NCI-H2081 (cell line): ENCODE measurements at places on chromosomes 6 and 20.

DNA sequence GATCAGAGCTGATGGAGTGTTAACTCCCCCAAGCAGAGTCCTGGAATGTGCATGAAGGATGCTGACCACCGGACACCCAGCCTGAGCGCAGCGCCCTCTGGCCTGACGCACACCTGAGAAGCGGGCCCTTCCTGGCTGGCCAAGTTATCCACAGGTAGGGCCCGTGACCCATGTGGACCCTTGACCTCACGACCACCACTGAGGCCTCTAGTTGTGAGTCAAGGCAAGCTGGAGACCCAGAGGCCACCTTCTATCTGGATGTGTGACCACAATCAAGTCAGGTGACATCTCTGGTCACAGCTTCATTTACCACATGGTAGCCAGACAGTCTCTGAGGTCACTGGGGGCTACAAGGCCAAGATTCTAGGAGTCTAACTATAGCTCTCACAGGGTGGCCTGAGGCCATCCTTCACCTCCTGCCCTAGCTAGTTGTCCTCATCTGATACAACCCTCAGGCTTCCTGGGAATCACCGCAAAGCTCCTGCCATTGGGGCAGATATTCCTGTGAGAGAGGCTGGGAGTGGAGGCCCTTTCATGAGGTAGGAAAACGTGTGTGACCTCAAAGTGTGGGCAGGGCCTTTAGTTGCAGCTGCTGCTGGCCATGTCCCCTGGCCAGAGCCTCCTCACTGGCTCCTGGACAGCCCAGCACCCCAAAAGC, 53.1 kb downstream of the DSTN start:
- DNase-seq: no peak

- no peak for DNase-seq
Measured at GRCh38 chr6:43120101-43120763, 44.1 kb downstream of the PTK7 start.

DNA sequence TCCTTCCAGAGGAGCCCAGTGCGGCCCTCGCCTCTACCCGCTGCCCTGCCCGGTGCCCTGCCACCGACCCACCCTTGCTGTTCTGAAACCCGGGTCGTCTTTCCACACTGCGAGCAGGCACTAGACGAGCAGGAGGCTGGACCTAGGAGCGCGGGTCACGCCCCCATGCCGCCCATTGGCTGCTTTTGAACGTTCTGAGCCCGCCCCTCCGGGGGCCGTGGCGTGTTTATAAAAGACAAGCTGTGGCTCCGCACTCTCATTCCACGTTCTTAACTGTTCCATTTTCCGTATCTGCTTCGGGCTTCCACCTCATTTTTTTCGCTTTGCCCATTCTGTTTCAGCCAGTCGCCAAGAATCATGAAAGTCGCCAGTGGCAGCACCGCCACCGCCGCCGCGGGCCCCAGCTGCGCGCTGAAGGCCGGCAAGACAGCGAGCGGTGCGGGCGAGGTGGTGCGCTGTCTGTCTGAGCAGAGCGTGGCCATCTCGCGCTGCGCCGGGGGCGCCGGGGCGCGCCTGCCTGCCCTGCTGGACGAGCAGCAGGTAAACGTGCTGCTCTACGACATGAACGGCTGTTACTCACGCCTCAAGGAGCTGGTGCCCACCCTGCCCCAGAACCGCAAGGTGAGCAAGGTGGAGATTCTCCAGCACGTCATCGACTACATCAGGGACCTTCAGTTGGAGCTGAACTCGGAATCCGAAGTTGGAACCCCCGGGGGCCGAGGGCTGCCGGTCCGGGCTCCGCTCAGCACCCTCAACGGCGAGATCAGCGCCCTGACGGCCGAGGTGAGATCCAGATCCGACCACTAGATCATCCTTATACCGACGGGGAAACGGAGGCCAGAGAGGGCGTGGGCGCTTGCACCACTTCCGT, at the start of gene ID1:
ID1 (plus strand) TSS at position 259 of the 871 bp plus-strand sequence; CDS start at position 358, 99 bp downstream.
- DNase-seq: peak; percentile 98

GRCh38 chr6:30601436-30601814, 15.6 kb downstream of the PPP1R10 start:
- no peak for DNase-seq

- DNase-seq: peak; percentile 86
Measured at GRCh38 chr6:26249957-26250697, 114.9 kb upstream of the BTN3A2 start.

DNA sequence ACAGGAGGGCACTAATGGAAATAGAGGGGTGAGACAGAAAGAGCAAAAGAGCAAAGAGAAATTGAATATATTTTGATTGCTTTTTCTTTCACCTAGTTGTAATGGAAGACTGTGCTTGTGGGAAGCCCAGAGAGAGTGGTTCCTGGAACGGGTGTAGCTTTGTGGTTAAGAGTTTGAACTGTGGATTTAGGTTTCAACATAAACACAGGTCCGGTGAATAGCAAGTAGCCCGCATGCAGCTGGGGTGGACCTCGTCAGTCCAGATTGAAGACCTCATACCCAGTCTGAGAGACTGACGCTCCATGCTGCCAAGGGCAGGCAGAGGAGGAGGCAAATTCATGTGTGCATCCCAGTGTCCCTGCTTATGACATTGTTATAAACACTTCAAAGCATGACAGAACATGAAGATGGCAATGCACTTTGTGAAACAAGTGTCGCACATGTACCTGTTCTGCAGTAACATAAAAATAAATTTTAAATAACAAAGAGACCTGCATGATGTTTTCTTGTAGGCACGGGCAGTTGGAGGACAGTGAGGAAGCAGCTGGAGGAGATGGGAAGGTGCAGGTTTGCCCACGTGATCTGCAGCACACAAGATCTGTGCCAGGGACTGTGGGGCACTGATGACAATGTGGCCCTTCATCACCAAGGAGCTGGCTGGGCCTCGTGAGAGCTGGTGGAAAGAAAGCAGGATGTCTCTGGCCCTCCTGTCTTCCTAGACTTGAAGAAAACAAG, 220.5 kb upstream of the SSTR4 start:
- no peak for DNase-seq

- DNase-seq: peak; percentile 79
Measured at GRCh38 chr6:150409576-150410066, 40.8 kb downstream of the IYD start.

- peak; percentile 36 for DNase-seq
Measured at GRCh38 chr6:151240791-151241642, 1.2 kb downstream of the AKAP12 start.

- DNase-seq: peak; percentile 69
Measured at GRCh38 chr20:51014797-51015722, 7.8 kb downstream of the KCNG1 start.

GRCh38 chr20:25380945-25381614, 9.6 kb downstream of the ABHD12 start:
- DNase-seq: no peak

GRCh38 chr20:34302312-34302722, 838 bp downstream of the AHCY start:
- DNase-seq: no peak

DNA sequence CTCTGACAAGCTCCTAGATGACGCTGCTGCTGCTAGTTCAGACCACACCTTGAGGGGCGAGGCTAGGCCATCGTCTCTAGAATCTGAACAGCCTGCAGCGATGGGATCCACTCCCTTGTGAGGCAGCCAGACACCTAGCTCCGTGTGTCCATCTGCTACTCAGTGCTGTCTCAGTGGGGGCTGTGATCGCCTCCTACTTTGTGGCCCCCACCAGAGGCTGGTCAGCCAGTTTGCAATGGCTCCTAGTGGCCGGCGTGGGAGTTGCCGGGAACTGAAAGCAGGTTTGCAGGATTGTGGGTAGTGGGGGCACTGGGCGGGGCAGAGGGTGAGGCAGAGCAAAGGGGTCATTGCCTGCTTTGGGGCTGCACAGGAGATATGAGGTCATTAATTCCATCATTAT, 2.8 kb downstream of the CCN5 start:
- DNase-seq: no peak

DNA sequence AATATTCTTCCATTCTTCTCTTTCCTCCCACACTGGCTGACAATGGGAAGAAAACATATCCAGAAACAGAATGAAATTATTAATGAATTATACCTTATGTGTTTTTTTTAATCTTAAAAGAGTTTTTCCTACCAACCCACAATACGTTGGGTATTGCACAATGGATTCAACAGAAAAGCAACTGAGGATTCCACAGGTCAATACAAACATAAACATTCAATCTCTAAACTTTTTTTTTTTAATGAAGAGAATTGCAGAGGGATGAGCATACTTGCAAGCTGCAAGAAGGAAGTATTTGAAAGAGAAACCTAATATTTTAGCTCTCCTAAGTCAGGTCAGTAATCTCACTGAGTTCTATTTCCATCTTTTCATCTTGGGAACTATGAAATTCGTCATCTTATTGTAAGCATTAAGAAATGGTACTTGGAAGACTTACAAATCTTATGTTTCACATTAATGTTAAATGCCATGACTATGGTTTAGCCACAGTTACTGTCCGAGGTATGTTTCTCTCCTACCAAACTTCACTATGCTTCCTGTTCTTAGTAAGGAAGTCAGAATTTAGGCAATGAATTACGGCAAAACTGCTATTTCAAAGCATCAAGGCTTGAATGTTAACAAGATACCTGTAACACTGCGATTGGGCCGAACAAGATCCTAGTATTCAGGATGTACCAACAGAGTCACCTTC, 100.8 kb downstream of the HIVEP2 start:
- DNase-seq: no peak

DNA sequence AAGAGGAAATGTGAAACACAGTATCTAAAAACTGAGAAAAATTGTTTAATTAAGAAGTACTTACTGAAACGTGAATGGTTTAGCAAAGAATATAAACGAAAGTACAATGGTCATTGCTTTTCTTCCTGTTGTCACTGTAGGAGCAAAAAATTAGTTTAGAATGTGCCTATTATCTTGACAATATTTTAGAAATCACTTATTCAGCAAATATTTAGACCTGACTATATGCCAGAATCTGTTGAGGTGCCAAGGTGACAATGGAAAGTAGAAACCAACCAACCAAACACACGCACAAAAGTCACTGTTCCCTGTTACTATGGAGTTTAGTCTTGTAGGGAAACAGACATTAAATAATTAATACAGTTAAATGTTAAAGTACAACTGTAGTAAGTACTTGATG, 20.5 kb downstream of the SLC35B3 start:
- DNase-seq: no peak

- DNase-seq: no peak
Measured at GRCh38 chr6:30074331-30075093, 1.1 kb downstream of the RNF39 start.

DNA sequence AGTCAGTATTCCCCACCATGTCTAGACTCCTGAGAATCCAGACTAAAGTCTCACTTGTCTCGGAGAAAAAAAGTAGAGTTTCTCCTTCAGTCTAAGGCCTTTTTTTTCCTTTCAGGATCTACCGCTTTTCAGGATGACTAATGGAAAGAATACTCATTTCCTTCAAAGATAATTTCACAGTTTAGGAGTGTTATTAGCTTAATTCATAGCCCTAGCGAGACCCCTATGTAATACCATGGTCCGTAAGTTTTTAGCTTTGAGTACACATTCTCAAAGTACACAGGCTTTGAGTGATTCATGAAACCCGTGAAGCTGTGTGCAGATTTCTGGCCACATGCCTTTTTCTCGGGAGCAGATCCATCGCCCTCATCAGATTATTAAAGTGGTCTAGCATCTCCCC, 133.1 kb downstream of the SOX4 start:
- DNase-seq: no peak

GRCh38 chr20:61819921-61820825, 245.5 kb downstream of the TAF4 start:
- no peak for DNase-seq

- DNase-seq: no peak
Measured at GRCh38 chr6:71157345-71157744, 131.3 kb upstream of the OGFRL1 start.

GRCh38 chr6:52393780-52394179, 26.4 kb upstream of the EFHC1 start:
- DNase-seq: no peak

DNA sequence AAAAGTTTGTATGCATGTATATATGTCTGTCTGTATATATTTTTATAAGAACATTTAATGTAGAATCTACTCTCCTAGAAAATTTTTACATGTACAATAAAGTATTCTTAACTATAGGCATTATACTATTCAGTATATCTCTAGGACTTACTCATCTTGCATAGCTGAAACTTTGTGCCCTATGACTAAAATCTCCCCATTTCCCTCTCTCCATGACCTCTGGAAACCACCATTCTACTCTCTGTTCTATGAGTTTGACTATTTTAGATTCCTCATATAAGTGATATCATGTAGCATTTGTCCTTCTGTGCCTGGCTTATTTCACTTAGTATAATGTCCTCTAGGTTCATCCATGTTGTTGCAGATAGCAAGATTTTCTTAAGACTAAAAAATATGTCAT, 205.1 kb upstream of the SMLR1 start:
- no peak for DNase-seq
